Uterus (tissue), 4 donors: ENCODE measurements at places on chromosomes 6 and 20. TPM values are rescaled to one million over a fixed set of nuclear protein-coding genes. Genes with fewer than 3 reads are reported as not detected.

DNA sequence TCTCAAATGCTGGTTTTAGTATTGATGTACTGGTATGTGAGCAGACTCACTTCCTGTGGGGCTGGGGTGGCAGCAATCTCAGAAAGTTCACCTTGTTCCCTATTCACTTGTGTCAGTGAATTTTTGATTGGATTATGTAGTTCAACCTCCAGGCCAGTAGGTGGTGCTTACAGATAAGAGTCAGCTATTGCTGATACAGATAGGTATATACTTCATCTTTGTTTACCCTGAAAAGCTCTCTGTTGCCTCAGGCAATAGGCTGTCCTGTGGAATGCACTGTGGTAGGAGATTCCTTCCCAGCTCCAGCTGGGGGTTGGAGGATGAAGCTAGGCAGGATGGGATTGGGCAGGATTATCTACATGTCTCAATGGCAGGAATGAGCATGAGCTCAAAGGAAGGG lies 851.2 kb upstream of the EYS start:
- H3K36me3 ChIP-seq = no peaks in the 10 kb centered on the region
- DNase-seq = no peak
- no peaks in the 10 kb centered on the region for H3K27me3 ChIP-seq
- H3K4me1 ChIP-seq = no peaks in the 10 kb centered on the region
- no peak overlapping the region for H3K4me3 ChIP-seq

DNA sequence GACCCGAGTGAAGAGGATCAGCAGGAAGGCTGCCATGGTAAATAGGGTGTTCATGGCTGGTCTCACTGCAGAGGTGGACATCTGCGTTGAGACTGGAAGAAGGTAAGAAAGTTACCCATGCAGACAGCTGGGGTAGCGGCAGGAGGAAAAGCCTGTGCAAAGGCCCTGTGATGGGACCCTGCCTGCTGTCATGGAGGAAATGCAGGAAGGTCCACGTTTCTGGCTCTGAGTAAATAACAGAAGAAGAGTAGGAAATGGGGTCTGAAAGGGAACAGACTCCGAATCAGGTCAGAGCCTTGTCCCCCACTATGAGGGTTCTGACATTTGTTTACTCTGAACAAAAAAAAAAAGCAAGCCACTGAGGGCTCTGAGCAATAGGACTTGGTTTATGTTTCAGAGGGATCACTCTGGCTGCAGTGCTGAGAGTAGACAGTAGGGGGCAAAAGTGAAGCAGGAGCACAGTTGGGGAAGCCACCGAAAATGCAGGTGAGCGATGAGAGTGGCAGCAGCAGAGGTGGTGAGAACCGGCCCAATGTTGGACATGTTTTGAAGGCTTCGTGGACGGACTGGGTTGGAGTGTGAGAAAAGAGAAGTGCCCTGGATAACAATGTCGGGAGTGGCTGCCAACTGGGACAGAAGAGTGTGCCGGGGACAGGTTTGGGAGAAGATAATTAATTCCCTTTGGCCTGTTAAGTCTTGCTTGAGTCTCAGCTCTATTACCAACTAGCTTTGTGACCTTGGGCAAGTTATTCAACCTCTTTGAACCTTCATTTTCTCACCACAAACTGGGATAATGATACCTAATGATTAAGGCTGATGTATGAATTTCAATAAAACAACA lies 57.9 kb upstream of the MAP7 start:
- H3K36me3 ChIP-seq = no peaks in the 10 kb centered on the region
- no peaks in the 10 kb centered on the region for H3K27me3 ChIP-seq
- peak overlapping the region; percentile 1 for H3K27ac ChIP-seq
- H3K4me1 ChIP-seq = peaks cover 12% of the 10 kb centered on the region
- DNase-seq = peak; percentile 33

- H3K27ac ChIP-seq = no peak overlapping the region
- no peaks in the 10 kb centered on the region for H3K4me1 ChIP-seq
- no peaks in the 10 kb centered on the region for H3K36me3 ChIP-seq
- H3K4me3 ChIP-seq = no peak overlapping the region
- H3K27me3 ChIP-seq = no peaks in the 10 kb centered on the region
Observed at GRCh38 chr20:41526327-41526726, 91.8 kb downstream of the CHD6 start.

- H3K27ac ChIP-seq = no peak overlapping the region
- DNase-seq = no peak
- H3K4me3 ChIP-seq = no peak overlapping the region
- H3K36me3 ChIP-seq = no peaks in the 10 kb centered on the region
- H3K27me3 ChIP-seq = no peaks in the 10 kb centered on the region
Observed at GRCh38 chr20:8251201-8251575, 119.1 kb downstream of the PLCB1 start.

DNA sequence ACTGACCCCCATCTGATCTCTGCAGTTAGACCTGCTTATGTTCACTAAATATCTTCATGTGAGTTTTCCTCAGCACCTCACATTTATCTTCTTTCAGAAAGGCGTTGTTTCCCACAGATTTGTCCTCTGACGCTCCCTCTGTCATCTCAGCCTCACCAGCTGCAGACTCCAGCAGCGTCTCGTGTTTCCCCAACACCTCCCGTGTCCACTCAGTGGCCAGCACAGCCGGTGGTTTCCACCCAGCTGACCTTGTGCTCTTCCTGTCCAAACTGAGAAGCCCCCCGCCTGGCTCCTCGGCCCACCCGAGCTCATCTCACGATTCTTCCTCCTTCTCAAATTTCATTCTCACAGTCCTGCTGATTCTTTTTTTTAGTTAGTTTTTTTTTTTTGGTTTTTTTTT lies 12.5 kb downstream of the ERMARD start:
- H3K4me3 ChIP-seq = no peak overlapping the region
- H3K27me3 ChIP-seq = no peaks in the 10 kb centered on the region
- no peak overlapping the region for H3K27ac ChIP-seq
- H3K36me3 ChIP-seq = no peaks in the 10 kb centered on the region
- no peak for DNase-seq

UNC5CL gene
- 1.4 TPM for total RNA-seq

MMS22L gene
- 12.9 TPM for total RNA-seq

DNA sequence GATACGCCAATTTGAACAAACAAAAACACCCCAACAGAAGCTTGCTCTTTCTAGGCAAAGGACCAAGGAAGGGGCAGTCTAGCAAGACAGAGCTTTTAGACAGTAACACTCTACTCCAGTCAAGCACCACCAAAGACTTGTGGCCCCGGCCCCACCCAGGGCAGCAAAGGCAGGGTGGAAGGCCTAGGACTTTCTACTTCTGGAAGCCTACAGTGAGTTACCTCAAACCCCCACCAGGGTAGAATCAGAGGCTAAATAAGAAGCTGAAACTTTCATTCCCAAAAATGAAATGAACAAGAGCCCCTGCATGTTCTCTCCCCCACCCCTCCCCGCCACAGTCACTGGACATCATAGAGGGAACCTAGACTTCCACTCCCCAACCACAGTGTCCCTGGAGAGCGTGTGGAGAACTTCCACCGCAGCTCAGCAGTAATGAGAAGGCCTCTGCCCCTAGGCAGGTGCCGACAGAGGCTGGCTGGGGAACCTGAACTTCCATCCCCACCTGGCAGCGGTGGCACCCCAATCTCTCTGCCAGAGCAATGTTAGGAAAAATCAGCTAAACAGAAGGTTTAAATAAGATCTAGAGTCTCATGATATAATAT lies 40.0 kb downstream of the KATNA1 start:
- no peak overlapping the region for H3K27ac ChIP-seq
- H3K27me3 ChIP-seq = no peaks in the 10 kb centered on the region
- H3K4me1 ChIP-seq = no peaks in the 10 kb centered on the region
- no peak overlapping the region for H3K4me3 ChIP-seq
- no peaks in the 10 kb centered on the region for H3K36me3 ChIP-seq
- no peak for DNase-seq

HLA-DQB1 gene
- total RNA-seq = 17.9 TPM

MYB gene
- not detected for total RNA-seq
